ENCODE measurements at places on chromosomes 12 and 14.

DNA sequence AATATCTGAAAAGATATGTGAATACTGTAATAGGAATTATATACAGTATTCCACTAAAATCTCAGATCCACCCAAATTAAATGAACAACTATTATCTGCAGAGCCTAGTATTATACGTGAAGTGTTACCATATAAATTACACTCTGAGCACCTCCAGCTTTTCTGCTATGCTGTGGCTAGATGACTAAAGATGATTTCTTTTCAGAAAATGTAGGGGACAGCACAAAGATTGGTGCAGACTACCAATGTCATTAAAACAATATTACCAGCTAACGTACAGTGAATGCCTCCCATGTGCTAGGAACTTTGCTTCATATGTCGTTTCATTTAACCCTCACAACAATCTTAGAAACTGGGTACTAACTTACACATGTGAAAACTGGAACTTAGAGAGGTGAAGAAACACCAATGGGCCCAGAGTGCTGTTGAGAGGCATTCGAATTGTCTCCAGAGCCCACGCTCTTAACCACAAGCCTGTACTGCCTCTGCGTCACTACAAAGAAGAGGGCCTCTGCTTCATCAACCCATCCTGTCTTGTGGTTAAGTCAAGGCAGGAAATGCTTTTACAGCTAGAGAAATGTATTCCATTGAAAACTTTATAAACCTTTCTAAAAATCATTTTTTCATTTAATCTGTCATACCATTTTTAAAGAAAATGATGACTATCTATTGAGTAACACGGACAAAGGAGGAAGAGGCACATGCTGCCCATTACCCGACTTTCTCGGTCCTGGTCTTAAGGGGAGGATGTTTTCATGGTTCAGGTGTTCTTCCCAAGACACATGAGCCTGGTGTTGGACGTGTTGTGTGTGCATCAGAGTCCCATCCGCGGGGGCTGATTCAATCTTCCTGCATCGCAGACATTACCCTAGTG is 1.3 kb downstream of the GPR65 start:
- DNase-seq, result peak; percentile 89

DNA sequence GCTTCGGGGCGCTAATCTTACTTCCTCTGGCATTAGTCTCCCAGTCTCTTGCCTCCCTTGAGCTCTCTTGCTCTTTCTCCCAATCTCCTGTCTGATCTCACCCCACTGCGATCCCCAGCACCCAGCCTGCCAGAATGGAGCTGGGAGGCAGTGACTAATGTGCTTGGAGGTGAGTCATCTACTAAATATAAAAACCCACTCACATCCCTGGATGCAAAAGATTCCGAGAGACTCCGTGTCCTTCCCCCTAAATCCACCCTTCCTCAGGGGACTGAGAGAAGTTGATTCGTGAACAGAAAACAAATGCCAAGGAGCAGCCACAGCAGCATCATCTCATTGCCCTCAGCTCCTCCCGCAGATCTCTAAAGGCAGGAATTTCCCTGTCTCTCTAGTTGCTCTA is 45.7 kb upstream of the KCNA5 start:
- no peak for DNase-seq

GRCh38 chr12:20514598-20514997 is 146.3 kb downstream of the PDE3A start:
- no peak for DNase-seq

- peak; percentile 90 for DNase-seq
Measured at GRCh38 chr12:109428037-109428629, 49.0 kb downstream of the KCTD10 start.

DNA sequence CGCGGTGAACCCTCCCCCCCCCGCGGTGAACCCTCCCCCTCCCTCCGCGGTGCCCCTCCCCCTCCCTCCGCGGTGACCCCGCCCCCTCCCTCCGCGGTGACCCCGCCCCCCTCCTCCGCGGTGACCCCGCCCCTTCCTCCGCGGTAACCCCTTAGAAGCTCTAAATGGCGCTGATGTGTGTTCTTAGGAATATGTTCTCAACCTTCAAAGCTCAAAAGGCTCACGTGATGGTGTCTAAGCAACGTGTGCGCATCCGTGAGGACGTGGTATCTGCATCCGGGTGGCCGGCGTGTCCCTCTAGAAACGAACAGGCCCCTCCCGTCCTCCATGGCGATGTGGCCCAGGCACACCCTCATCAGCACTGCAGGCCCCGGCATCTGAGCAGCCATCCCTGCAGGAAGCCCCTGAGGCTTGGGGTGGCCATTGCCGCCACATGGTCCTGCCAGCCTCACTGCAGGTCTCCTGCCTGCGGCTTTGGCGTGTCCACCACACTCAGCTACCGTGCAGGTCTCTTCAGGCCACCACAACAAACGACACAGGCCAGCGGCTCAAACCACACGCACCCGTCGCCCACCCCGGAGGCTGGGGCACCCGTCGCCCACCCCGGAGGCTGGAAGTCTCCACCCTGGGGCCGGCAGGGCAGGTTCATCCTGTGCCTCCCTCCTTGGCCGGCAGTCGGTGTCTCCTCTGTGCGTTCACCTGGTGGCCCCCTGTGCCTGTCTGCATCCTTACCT is 14.5 kb upstream of the FBRSL1 start:
- no peak for DNase-seq

GRCh38 chr12:89884952-89885351 is 176.3 kb upstream of the ATP2B1 start:
- no peak for DNase-seq

DNA sequence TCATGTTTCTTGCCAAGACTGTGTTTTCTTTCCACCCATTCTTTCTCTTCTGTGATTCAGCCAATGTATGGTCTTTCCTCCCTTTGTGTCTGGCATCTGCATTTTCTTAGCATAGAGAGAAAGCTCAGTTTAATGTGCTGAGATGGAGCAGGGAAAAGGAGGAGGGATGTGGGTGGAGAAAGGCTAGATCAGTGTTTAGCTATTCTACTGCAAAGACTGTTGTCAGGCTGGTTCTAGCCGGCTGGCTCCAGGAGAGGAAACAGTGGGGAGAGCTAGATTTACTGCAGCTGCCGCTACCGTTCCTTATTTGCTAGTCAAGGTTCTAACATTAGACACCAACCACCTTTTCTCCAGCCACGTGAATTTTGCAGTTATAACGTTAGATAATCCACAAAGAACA is 5.2 kb upstream of the RIMKLB start:
- DNase-seq, result peak; percentile 64

GRCh38 chr12:55711786-55712553 is 3.9 kb upstream of the BLOC1S1 start:
- DNase-seq, result no peak

- DNase-seq, result peak; percentile 81
Measured at GRCh38 chr12:96108321-96108720, 72.9 kb upstream of the LTA4H start.

DNA sequence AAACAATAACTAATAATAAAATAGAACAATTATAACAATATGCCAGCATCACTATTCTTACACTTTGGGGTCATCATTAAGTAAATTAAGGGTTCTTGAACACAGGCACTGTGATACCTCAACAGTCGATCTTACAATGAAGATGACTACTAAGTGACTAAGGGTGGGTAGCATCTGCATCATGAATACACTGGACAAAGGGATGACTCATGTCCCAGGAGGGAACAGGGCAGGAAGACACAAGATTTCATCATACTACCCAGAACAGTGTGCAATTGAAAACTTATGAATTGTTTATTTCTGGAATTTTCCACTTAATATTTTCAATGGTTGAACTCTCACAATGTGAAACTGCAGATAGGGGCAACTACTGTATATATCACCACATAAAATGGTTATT is 19.7 kb downstream of the TSPAN19 start:
- DNase-seq, result no peak
